ENCODE measurements at places on chromosomes 2 and 18.

GRCh38 chr18:79496237-79496977, 100.7 kb downstream of the NFATC1 start:
- no peak for DNase-seq

- DNase-seq: no peak
Observed at GRCh38 chr2:30620102-30620501, 173.1 kb downstream of the LCLAT1 start.

DNA sequence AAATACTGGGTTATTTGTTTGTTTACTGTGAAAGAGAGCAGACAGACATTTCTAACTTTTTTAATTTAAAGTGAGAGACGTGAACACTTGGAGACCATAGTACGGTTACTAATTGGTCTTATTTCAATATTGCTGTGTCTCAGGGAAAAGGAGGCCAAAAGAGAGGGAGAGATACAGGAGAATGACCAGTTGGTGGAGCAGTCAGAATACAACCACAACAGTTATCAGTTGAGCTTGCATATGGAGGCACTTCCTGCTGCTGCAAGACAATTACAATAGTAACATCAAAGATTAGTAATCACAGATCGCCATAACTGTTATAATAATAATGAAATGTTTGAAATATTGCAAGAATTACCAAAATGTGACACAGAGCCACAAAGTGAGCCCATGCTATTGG, 58.2 kb downstream of the TWSG1 start:
- no peak for DNase-seq

DNA sequence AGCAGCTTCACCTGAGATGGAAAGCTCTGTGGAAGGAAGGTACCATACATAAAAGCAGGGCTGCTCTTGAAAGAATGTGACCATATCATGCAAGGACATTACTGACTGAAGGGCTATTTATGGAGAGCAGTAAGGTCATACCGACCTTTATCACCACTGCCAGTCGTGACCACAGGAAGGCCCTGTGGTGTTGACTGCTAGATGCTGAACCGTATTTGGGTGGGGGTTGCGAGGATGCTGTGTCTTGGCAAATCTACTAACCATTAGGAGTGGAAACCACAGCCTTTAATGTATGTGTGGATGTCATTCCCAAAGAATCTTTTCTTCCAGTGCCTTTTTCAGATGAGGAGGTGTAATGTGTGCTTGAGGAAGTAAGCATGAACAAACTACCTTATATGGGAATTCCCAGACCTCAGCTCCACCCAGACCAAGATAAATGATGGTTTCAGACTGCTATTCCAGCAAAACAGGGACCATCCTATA, 60.8 kb downstream of the LIMS1 start:
- DNase-seq: no peak

DNA sequence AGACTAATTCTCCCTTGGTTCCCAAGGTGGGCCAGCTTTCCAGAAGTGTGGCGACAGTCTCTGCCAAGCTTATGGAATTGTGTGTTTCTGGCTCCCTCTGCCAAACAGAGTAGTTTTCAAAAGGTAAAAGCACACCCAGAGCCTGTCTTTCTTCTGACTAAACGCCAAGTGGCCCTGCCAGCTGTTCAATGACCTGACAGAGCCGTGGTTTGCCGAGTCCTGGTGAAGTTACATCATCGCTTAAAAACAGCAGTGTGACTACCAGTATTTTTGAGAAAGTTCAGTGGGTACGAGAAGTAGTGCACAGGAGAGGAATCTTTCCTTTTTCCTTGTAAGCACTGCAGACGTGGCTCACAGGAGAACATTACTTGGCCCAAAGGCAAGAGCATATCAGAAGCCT, 1.9 kb downstream of the PER2 start:
- DNase-seq: no peak

DNA sequence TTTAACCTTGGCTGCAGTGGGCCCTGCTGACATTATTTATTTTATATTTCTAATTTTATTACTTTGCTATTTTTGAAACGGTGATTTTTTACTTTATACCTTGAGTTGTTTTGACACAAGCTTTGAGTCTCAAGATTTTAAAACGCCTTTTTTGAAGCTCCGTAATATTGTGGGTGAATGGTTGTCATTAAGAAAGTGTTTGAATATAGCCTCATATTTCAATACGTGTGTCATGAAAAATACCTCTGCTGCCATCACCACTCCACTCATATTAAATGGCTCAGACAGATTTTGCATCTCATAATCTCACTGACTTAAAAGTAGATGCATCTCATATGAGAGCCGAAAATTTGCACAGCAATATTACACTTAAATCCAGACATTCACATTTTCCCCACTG, 106.6 kb downstream of the CTNNA2 start:
- no peak for DNase-seq

DNA sequence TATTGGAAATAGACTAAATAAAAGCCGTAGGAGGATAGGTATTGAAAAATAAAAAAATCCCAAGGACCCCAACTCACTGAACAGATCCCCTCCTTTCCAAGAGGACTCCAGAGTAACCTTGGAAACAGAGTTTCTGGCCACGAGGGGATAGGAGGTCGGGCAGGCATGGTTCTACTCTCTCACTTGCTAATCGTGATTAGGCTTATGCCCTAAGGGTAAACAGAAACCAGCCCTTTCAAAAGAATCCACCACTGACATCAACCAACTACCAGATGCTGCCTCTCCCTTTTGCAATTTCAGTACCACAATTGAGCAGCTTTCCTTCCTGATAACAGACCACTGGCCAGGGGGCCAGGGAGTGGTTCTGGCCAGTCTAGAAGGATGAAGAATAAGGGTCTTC, 477.8 kb downstream of the EIPR1 start:
- no peak for DNase-seq

GRCh38 chr2:173690349-173690748, 274.8 kb downstream of the SP3 start:
- DNase-seq: no peak

DNA sequence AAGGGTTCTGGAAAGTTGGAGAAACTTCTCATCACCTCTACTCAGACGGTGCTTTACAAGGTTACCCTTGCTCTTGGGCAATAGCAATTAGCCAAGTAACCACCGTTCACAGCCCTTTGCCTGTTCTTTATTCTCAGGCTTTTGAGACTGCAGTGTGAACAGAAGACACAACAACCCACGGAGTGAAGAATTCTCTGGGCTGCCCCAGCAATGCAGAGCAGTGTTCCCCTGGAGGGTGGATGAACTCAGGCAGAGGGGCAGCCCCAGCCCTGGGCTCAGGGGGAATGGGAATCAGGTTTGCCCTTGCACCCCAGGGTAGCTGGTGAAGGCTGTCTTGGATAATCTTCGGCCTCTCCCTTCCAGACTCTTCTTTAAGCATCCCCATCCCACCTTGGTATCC, 69.1 kb downstream of the MCFD2 start:
- no peak for DNase-seq

DNA sequence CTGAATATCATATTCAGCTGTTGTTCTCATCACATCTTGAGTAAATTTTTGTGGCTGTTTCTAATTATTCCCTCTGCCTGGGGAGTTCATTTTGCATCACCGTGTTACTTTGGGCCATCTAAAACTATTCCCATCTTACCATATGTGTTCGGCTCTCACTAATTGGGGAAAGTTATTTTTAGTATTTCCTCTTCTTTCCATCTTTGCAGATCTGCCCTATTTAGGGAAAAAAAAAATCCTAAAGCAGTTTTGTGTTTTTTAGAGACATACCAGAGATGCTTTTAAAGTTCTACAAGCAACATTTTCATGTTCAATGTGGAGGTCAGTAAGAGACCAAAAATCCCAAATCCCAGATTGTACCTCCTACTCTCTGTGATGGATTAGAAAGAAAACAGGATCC, 111.3 kb upstream of the NDUFV2 start:
- DNase-seq: no peak

DNA sequence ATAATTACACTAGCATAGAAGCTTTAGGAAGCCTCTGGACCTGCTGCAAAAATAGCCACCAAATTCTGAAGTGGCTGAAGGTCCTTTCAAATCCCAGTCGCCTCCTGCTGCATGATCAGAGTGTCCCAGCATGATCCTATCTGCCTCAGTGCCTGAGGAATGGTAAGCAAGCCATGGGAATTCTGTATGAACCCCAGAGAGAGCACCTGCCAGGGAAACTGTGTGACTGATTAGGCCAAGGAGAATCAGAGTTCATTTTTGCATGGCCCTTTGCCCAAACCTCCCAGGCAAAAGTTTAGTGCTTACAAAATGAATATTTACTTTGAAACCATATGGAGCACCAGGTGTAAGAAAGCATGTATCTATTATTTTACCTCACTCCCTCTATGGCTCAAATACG, 221.4 kb downstream of the ARL4C start:
- DNase-seq: no peak

- no peak for DNase-seq
Observed at GRCh38 chr2:206127656-206128055, 31.6 kb downstream of the NDUFS1 start.

DNA sequence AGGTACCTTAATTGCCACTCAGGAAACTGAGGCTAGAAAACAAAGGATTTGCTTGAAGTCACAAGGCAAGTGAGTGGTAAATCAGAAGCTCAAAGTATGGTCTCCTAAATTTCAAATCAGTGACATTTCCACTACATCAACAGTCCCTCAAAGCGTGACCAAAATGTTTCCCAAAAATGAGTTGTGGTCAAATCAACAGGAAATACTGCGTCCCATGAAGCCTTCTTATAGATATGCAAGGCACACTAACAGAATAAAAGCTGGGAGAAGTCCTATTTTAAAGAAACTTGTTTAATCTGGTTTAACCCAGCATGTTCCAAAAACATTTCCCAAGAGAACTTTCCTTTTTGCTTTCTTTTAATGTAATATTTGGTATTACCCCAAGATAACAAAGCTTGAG, 249.4 kb downstream of the EXOC6B start:
- DNase-seq: no peak

DNA sequence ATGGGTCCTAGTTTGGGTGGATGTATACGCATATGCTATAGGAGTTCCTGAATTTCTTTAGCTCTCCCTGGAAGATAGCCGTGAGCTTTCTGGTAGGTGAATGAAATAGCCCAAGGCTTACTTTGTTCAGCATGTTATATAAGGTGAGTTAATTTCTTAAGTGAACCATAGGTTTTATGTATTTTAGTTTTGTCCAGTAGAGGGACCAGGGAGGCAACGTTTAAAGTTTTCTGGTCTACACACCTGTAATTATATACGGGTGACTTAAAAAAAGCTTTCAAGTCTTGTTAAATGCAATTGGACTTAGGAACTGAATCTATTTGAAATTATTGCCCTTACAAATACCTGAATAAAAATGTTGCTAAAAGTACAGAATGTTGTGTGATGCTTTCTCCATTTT, 402.5 kb upstream of the DDX18 start:
- DNase-seq: no peak

DNA sequence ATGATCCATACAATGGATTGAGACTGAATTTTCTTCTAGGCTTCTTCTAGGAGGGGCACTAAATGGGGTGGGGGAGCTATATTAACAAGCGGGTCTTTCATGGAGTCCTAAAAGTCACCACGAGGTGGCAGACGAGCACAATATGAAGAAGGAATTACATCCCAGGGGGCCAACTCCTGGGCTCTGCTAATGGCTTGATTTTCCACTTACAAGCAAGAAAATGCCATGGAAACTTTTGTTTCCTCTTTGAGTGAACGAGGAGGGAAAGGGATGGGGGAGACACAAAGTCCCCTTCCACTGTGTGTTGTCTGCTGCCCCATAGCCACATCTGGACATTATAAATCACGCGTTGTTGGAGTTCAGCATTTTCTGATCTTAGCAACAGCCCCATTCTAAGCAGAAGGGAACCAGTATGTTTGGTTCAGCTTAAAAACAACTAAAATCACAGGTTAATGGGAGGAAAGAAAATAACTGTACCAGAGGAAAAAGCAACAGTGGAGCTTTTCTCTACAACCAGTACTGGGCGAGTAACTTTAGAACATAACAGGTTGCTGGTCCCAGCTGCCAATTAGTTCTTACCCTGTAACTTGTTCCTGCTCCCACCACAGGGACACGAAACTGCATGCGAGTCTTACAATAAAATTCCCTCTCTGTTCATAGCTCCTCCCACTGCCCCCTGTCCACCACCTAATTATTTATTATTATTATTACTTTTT, 285.0 kb upstream of the PARD3B start:
- no peak for DNase-seq

Data from GM12892 (cell line).